ENCODE measurements at places on chromosomes 3 and 15.

- no peak for DNase-seq
These were observed 27.9 kb upstream of the TGFBR2 start for GRCh38 chr3:30578479-30578878.

- DNase-seq = no peak
These were observed 412.5 kb downstream of the TBC1D5 start for GRCh38 chr3:17329927-17330326.

DNA sequence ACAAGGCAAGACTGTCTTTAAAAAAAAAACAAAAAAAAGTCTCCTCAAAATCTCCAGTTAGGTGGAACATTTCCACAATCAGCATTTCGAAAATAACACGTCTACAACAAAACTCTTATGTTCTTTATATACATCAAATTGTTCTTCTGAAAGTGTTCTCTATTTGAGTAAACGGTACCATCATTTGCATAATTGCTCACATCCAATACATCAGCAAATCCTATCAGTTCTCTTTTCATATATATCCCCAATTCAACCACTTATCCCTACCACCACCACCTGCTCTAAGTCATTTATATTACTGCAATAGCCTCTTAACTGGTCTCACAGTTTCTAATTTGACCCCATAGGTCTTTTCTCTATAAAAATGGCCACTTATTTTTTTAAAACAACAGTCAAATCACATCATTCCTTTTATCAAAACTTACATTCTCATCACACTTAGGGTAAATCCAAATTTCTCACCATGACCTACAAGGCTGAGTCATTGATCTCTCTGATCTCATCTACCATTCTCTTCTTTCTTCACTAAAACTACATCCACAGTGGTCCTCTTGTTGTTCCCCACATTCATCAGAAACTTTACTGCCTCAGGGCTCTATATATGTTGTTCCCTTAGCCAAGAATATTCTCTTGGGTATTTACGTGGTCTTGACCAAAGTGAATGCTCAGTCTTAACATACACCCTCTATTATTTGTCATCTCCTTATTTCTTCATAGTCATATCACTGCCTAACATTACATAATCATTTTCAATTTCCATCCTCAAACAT lies 237.0 kb downstream of the SCAPER start:
- DNase-seq = no peak

DNA sequence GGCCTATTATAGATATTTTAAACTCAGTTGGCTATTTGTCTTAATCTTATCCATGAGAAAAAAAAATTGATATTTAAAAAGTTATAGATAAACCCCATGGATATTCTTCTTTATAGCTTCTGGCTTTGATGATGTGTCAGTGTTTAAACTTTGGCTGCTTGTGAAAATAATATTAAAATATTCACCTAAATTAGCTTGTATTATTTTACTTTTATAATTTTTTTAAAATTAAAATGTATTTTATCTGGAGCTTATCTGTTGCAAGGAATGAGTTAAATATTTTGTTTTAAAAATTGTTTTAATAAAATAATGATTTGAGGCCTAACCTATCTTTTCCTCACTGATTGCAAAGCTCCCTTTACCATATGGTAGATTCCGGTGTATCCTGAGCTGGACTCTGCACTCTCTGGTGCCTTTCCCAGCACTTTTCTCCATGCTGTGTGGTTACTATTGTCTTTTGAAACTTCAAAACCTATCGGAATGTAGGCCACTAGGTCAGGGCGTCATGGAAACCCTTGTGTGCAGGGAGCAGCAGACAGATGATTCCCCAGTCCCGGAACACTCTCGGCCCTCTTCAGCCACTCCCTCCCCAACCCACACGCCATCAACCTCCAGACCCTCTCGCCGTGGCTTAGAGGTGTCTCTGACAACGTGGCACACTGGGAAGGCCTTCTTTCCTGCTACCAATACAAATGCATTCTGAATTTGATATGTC lies 252.3 kb upstream of the ATP10A start:
- no peak for DNase-seq

GRCh38 chr3:138230525-138230924 lies 43.4 kb downstream of the ARMC8 start:
- no peak for DNase-seq

DNA sequence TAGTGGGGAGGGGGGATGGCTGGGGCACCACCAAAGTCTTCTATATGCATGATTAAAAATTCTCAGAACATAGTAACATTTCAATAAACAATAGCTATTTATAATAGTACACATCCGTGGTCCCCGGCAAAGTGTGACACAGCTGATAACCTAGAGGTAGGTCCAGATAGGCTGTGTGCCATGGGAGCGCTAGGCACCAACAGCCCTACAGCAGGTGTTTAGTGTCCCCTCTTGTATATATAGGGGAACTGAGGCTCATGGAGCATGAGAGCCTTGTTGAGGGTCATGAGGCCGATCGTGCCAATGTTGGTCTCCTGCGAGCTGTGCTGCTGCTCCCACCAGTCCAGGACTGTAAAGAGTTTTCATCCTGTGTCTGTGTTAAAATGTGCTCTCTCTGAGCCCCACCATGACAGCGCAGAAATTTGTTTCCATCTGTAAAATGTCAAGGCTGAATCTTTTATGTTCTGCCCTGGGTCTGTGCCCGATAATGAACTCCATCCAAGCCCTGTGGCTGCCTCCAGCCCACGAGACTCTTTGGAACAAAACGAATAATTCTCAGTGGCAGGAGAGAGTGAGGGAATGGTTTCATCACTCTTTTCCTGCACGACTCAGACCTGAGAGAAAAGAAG lies 14.5 kb downstream of the TMEM158 start:
- no peak for DNase-seq

- DNase-seq = no peak
These were observed 928 bp downstream of the ANKRD34C start for GRCh38 chr15:79283252-79284048.

DNA sequence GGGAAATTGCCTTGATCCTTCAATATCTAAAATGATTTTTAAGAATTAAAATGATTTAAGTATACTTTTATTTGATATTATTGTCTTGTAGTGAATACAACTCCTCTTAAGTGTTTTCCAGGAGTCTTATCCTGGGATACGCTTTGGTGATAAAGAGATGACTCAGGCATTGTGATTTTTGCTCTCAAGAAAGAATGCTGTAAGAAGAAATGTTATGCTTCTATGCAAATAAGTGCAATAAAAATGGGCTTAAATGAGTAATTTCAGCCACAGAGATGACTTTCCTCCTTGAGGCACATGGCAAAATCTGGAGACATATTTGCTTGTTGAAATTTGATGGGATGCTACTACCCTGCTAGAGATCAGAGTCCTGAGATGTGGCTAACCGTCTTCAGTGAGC lies 358.6 kb upstream of the BCHE start:
- DNase-seq = no peak

GRCh38 chr3:142210608-142211007 lies 14.8 kb downstream of the GK5 start:
- no peak for DNase-seq

- no peak for DNase-seq
These were observed 125.6 kb downstream of the SRGAP3 start for GRCh38 chr3:9123840-9124239.

DNA sequence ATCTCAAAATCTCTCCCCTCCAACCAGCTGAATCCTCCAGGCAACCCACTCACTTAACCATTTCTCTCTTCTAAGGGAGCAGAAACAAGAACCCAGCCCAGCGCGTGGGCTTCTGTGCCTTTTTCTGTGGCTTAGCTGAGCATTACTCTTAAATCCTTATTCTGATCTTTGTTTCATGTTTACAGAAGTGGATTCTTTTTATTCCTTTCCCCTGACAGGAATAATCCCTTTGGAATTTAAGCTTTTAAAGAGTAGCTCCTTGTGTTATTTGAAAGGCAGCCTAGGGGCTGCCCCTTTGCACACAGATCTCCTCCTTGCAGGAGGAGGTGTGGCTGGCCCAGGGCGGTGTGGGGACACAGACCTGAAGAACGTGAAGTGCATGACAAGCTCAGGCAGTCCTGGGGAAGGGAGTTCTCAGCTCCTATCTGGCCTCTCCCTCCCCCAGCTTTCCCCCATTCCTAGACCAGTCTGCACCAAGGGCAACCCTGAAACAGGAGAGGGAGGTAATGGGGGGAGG lies 77.1 kb upstream of the UBE2E1 start:
- DNase-seq = peak; percentile 80

DNA sequence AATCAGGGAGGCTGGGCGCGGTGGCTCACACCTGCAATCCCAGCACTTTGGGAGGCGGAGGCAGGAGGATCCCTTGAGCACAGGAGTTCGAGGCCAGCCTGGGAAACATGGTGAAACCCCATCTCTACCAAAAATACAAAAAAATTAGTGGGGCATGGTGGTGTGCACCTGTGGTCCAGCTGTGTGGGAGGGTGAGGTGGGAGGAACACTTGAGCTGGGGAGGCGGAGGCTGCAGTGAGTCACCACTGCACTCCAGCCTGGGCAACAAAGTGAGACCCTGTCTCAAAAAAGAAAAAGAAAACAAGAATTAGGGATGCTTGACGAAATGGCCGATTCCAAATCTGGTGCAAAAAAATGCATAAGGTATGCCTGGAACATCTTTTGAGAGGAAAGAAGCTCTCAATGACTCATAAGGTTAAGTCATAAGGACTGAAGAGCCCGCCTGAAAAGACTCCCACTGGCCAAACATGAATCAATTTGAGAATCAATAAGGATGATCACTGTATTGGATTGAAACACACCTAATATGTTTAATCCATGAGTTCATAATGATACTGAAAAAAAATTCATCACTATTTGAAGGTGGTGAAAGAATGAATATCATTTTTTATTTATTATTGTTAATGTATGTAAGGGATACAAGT lies 27.7 kb downstream of the BLM start:
- no peak for DNase-seq

GRCh38 chr3:161430307-161430706 lies 59.0 kb upstream of the SPTSSB start:
- DNase-seq = no peak

DNA sequence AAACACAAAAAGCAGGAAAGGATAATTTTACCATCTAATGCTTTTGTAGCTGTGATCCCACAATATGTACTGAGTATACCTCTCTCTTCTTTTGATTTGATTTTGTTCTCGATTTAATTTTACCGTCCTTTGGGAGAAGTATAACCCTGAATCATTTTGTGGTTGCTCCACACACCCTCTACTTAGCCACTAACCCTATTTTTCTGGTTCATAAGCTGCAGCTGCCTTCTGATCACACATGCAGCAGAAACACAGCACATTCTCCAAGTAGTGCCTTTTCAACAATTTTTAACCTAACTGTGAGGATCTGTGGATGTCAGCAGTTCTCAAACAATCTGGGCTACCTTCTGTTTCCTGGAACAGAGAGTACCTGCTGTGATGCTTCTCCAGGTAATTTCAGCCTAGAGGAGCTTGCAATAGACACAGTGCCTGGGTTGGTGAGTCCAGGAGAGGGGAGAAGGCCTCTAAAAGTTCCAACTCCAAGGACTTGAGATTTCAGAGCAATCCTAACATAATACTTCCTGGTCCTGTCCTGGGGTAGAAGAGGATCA lies 40.3 kb downstream of the HGD start:
- DNase-seq = no peak

DNA sequence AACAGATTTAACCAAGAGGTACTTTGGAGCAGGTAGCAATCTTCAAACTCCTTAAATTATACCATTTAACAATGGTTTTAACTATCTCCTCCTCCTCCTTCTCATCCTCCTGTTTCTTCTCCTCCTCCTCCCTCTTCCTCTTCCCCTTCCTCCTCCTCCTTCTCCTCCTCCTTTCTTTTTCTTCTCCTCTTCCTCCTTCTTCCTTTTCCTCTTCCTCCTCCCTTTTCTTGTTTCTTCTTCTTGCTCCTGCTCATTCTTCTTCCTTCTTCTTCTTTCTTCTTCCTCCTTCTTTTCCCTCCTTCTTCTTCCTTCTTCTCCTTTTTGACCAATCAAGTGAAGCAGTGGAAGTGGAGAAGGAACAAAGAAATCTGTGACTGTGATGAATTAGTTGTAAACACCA lies 14.1 kb downstream of the PATL2 start:
- no peak for DNase-seq

- no peak for DNase-seq
These were observed 10.5 kb downstream of the MYRIP start for GRCh38 chr3:39819899-39820298.

DNA sequence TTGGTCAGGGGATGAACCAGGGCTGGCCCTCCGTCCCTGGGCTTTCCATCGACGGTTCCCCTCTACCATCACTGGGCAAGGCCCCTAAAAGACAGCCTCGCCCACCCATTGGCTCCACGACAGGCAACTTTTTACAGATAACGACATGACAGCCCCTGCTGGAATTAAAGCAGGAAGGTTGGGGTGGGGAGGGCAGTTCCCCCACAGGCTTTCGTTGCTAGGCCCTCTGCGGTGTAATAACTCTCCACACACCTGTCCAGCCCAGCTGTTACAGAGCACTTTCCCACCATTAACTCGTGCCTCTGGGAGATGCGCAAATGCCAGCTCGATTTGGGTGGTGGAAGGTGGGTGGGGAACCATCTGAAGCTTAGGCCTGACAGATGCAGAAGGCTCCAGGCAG lies 264.2 kb upstream of the TLE3 start:
- no peak for DNase-seq

- no peak for DNase-seq
These were observed 9.4 kb downstream of the NAA50 start for GRCh38 chr3:113736548-113737089.

- DNase-seq = no peak
These were observed 117.7 kb upstream of the PLCL2 start for GRCh38 chr3:16767006-16767405.

DNA sequence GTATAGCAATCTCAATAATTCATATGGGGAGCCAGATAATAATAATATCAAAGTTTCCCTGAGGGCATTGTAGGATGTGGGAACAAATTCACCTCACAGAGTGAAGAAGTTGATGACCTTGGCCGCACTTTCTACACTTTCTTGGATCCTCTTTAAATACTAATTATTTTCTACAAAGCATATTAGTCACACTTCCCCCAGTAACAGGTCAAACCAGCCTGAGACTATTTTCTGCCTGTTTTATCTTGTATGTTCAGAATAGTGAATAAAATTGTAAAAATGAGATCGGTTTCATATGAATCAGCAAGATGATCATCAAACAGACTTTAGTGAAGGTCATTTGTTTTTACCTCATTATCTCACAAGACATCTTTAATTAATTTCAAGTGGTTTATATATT lies 2.3 kb upstream of the OR5K3 start:
- DNase-seq = no peak

- no peak for DNase-seq
These were observed 79.8 kb downstream of the AGBL1 start for GRCh38 chr15:86159468-86159867.

DNA sequence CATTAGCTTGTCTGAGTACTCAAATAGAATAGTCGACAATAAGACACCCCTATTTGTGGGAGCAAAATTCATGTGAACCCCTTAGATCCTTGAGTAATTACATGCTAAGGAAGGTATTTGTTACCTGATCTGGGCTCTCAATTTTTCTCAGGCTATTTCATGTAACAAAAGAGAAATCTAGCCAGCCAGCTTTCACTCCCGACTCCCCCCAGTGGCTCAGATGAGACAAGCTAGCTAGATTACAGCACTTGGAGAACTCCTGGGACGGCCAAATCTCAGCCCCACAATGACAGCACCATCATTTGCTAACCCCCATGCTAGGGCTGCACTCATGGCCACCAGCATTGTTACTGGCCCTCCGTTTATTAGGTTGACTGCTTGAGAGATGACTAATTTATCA lies 41.3 kb downstream of the GLDN start:
- no peak for DNase-seq

Data from retinal pigment epithelial cell (primary cell).